Stimulated activated CD4-positive, alpha-beta T cell treated with anti-CD3 and anti-CD28 coated beads, Interleukin-15, amount 100 ng/mL, for 48 hours (primary cell): ENCODE measurements at places on chromosomes 3 and 15.

- DNase-seq: no peak
Measured at GRCh38 chr3:157573281-157573680, 70.1 kb upstream of the VEPH1 start.

DNA sequence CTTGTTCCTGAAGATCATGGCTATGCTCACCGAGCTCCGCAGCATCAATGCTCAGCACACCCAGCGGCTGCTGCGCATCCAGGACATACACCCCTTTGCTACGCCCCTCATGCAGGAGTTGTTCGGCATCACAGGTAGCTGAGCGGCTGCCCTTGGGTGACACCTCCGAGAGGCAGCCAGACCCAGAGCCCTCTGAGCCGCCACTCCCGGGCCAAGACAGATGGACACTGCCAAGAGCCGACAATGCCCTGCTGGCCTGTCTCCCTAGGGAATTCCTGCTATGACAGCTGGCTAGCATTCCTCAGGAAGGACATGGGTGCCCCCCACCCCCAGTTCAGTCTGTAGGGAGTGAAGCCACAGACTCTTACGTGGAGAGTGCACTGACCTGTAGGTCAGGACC lies 35.2 kb downstream of the NR1I2 start:
- no peak for DNase-seq

GRCh38 chr3:120802916-120803315 lies 60.4 kb downstream of the GTF2E1 start:
- DNase-seq: no peak

- DNase-seq: no peak
Measured at GRCh38 chr3:180362081-180362480, 239.9 kb upstream of the TTC14 start.

DNA sequence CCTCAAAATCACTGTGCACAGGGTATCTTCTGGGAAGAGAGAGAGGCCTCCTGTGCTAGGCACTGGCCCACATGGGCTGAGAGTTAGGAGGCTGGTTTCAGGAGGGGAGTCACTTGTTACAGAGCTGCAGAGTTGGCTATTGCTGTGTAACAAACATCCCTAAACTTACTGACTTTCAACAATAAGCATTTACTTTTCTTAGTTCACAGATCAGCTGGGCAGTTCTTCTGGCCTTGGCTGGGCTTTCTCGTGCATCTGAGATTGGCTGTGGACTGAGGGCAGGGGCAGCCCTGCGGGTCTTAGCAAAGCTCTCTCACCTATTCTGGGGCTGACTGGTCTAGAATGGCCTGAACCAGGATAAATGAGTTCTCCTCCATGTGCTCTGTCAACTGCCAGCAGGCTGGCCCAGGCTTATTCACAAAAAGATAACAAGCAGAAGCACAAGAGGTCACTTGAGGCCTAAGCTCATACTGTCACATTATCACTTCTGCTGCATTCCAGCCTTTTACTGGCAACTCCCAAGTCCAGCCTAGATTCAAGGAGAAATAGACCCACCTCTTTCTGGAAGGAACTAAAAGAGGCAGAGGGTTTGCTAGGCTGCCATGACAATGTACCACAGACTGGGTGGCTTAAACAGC lies 17.2 kb upstream of the RBSN start:
- DNase-seq: no peak

DNA sequence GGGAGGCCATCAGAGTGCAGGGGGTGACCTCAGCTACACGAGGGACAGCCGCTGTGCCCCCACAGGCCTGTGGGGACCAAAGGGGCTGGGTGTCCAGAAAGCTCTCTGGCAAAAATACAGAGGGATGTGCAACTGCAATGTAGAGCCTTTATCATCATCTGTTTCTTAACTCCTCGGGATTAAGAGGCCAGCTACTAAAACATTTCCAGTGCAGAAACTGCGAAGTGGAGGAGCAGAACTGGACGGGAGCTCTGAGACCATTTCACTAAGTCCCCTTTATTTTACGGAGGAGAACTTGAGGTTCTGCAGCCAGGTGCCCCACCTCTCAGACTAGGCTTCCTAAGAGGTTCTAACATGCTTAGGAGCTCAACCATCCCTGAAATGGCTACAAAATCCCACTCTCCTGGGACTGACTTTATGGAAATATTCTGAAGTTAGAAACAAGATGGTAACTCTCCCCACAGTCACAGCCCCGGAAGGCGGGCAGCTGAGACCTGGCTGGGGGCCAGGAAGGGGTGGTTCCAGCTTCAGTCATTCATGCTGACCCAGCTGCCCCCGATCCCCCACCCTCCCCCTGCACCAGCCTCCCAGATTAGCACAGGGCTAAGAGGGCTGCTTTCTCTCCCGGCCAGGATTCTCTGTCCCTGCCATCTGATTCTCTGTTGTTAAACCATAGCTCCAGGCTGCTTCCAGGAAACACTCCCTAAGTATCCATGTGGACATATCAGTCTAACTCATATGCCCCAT lies 40.3 kb downstream of the UMPS start:
- DNase-seq: no peak

DNA sequence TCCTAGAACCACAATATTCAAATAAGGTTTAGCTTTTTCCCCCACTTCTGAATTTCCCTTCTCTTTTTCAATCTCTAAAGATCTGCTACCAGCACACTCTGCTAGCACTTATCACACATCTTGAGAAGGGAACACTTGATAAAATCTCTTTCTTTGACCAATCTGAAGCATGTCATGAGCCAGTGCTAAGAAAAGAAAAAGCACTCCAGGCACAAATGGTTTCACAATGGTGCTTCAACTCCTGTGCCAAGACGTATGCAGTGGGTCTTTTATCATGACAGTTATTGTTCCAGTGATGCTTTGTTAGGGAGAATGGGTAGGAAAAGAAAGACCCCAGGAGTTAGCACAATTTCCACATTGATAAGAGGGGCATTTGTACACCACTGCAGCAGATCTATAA lies 248.4 kb downstream of the ZNF385D start:
- DNase-seq: no peak

DNA sequence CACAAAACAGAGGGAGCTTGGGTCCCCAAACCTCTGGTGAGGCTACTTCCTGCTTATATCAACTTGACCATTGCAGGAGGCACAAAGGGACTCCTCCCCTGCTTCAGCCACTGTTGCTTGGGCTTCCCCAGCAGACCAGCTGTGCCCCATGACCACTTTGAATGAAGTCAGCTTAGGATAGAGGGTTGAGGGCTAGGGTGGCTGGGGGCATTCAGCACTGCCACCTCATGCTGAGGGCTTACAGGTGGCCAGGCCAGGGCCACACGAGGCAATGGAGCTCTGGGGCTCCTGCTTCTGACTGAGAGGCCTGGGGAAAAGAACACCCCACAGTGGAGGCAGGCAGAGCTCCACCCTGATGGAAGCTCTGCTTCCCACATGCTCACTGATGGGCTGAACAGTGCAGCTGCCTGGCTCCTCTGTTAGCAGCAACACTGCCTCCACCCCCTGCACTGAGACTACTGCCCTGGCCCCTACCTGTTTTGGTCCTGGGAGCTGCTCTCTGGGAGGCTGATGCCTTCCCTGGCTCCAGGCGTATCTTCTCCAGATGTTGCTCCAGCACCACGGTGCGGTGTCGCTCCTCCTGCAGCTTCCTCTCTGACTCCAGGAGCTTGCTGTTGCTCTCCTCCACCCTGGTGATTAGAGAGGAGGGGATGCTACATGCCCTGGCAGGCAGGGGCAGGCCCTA lies 10.2 kb upstream of the HHATL start:
- DNase-seq: no peak

DNA sequence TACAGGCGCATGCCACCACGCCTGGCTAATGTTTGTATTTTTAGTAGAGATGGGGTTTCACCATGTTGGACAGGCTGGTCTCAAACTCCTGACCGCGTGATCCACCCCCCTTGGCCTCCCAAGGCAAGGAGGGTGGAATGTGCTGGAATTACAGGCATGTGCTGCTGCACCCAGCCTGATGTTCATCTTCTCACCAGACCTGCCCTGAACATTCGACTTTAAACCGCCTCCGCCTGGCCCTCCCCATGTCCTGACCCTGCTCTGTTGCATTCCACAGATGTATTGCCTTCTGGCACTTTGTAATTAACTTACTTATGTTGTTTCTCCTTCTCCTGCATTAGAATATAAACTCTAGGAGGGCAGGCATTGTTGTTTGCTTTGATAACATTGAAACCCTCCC lies 102.1 kb downstream of the LINGO1 start:
- no peak for DNase-seq

- no peak for DNase-seq
Measured at GRCh38 chr3:12910356-12911099, 69.2 kb upstream of the RPL32 start.

GRCh38 chr3:125186261-125186787 lies 26.2 kb downstream of the SLC12A8 start:
- DNase-seq: no peak

DNA sequence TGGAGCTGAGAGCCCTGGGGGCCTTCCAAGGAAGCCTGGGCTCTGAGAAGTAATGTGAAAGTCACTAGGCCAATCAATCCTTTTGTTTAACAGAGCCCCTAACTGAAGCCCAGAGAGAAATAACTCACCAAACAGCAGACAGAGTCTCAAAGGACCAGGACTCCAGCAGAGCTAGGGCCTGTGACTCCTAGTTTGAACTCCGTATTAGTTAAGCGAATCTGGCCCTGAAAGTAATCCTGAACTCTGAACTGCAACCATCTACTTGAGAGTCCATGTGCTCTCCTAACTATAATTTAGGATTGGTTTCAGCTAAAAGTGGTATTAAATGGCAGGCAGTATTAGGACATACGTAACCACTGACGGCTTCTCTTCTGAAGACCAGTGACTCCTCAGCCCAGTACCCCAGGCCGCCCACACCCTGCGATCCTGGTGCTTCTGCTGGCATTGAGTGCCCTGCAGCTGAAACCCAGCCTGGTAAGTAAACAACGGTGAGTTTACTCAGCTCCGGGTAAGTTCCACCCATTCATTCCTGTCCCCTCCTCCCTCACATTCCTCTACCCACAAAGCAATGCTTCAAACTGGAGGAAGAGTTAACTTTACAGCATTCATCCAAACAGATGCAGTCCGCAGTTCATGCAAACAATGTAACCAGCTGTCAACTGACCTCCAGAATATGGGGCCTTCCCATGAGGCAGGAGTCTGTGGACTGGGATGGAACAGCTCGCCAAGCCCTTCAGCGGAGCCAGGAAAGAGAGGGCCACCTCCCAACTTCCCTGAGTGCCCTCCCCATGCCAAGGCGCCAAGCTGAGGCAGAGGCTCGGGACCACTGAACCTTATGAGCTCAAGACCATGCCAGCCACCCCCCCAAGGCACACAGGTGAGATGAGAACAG lies 7.3 kb downstream of the MYO5C start:
- DNase-seq: no peak

- no peak for DNase-seq
Measured at GRCh38 chr15:60251300-60252070, 146.3 kb downstream of the ANXA2 start.

DNA sequence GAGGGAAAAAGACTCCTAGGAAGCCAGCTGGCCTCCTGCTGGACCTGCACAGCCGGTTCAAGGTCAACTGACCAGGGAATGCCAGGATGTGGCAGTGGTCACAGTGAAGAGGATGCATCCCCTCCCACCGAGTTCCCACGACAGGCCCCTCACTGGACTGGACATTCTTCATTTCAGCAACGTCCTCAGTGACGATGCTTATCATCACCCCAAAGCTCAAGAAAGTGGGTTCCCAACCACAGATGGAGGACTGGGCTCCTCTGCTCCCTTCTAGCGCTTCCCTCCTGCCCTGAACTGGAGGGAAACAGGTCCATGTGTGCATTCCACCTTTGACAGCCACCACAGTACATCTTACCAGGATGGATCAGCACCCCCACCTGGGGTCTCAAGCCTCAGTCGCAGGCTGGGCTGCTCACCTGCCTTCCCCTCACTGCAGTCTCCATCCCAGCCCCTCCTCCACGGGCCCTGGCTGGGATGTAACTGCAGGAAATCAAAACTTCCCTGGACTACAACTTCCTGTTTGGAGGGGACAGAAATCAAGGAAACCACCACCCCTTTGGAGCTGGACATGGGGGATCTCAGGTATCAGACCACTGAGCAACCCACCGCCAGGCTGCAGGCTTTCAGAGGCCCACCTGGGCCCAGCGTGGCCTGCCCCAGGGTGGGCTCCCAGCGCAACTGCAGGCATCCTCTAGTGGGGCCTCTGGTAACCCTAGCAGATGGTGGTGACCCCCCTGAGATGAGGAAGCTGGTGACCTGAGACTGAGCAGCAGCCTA lies 7.3 kb downstream of the CALML4 start:
- no peak for DNase-seq

- DNase-seq: no peak
Measured at GRCh38 chr3:191696348-191696747, 235.4 kb downstream of the PYDC2 start.

GRCh38 chr3:106423321-106424225 lies 554.8 kb upstream of the CBLB start:
- DNase-seq: no peak

GRCh38 chr15:56014677-56015076 lies 21.3 kb upstream of the NEDD4 start:
- DNase-seq: no peak

GRCh38 chr3:108218811-108219210 lies 3.4 kb downstream of the IFT57 start:
- no peak for DNase-seq

DNA sequence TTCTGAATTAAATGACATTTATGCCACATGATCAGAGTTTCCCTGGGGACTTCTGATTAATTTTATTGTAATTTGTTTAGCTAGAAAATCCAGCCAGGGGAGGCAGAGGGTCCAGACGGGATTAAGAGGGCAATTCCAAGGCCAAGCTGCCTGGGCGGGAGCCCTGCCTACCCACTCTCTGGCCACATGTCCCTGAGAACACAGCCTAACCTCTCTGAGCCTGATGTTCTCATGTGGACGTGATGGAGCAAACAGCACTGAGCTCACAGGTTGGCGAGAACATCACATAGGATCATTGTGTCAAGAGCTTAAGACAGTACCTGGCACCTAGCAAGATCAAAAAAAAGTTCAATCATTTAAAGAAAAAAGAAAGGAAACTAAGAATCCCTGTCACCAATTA lies 1.0 kb downstream of the LRRC2 start:
- DNase-seq: no peak

- DNase-seq: no peak
Measured at GRCh38 chr3:188207941-188208515, 54.1 kb downstream of the LPP start.

DNA sequence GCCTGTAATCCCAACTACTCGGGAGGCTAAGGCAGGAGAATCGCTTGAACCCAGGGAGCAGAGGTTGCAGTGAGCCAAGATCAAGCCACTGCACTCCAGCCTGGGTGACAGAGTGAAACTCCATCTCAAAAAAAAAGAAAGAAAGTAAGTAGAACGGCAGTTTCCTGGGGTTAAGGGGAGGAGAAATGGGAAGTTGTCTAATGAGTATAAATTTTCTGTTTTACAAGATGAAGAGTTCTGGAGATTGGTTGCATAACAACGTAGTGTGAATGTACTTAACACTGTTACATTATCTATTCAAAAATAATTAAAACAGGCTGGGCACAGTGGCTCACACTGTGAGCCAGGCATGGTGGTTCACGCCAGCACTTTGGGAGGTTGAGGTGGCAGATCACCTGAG lies 45.4 kb downstream of the GRK7 start:
- no peak for DNase-seq

- no peak for DNase-seq
Measured at GRCh38 chr15:59821286-59821685, 132.2 kb upstream of the BNIP2 start.

GRCh38 chr15:38220606-38221273 lies 31.9 kb upstream of the SPRED1 start:
- no peak for DNase-seq
